ENCODE measurements at places on chromosomes 11 and 22.

DNA sequence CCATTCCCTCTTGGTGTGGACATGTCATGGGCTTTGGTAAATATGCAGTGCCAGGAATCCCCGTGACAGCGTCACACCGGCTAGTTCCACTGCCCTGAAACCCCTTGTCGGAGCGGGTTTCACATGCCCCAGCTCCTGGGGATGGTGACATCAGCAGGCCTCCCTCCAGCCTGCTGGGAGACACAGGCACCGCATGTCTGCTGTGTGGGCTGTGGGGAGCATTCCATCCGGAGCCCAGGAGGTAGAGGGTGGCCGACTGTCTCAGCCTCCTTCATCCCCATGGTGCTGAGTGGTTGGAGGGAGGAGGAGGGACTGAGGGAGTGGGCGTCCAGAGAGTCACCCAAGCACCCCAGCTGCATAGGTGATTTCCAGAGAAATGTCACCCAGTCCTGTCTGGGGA lies 1161.1 kb downstream of the BRD1 start:
- DNase-seq = no peak

DNA sequence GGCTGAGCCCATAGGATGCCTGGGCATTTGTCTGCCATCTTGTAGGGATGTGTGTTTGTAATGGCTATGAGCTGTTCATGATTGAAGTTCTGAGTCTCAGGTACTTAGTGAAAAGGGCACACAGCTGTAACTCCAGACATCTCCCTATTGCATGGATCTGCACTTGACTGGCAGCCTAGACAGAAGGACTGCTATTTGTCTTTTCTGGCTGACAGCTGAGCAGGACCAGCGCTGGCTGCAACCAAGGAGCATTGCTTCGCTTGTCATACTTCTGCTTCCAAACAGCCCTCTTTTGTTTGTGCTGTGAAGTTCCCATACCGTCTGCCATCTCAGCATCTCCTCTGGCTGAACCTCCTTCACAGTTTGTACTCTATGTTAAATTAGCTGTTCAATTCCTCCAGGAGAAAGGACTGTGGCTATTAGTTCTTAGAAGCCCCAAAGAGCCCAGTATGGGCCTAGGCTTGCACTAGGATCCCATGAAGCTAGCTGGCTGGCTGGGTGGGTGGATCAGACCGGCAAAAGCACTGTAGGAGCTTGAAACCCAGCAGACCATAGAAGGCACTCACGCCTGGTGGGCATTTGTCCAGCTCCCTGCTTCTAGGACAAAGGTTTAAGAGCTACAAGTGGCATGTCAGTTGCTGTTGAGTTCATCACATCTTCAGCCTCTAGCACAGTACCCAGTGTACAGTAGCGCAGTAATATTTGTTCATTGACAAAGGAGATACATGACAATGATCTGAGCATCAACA lies 20.4 kb downstream of the HIRA start:
- DNase-seq = no peak

DNA sequence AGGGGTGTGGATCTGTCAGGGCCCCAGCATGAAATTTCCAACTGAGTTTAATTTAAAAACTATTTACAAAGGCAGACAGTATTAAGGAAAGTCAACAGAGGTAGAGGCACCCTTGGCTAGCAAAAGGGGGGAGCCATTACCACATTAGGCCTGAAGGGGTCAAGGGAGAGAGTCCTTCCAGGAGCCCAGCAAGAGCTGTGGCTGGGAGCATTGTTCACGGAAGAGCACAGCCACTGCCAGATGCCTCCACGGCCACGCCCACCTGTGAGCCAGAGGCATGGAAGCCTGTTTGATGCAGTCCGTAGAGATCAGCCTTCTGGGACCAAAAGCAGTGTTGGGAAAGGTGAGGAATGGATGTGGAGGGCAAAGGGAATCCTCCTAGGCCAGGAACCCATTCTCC lies 102.6 kb downstream of the GALNT18 start:
- DNase-seq = no peak

DNA sequence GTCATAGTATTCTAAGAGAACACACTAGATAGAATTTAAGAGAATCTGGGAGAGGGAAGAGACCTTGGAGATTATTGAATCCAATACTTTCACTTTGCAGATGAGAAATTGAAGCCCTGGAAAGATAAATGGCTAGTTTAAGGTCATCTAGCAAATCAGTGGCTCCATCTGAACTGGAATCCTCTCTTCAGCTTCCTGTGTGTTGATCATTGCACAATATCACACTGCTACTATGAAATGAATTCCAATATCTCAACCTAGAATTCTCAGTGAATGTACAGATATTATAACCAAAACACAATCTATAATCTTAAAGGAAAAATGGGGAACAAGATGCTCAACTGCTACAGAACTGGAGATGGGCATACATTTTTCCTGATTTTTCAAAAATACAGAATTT lies 44.1 kb downstream of the DCUN1D5 start:
- DNase-seq = no peak

- DNase-seq = peak; percentile 38
Measured at GRCh38 chr22:39431821-39432251, 25.0 kb upstream of the MGAT3 start.

DNA sequence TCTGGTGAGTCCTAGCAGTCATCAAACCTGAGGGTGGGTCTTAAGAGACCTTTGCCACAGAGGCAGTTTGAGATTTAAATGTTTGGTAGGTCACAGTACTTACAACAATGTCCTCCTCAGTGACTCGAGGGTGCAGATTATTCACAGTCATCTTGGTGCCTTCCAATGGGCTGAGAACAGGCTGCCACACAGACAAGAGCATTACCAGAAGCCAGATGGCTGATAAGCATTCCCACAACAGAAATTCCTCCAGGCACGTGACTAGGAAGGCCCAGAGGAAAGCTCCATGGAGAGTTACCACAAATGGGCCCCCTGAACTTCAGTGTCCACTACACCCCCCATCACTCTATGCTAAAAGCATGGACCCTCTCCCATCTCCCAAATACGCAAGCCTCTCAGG lies 19.2 kb downstream of the POLDIP3 start:
- DNase-seq = no peak

GRCh38 chr11:25886036-25886435 lies 445.9 kb upstream of the ANO3 start:
- DNase-seq = no peak

- no peak for DNase-seq
Measured at GRCh38 chr11:34855021-34855753, 61.0 kb downstream of the APIP start.

DNA sequence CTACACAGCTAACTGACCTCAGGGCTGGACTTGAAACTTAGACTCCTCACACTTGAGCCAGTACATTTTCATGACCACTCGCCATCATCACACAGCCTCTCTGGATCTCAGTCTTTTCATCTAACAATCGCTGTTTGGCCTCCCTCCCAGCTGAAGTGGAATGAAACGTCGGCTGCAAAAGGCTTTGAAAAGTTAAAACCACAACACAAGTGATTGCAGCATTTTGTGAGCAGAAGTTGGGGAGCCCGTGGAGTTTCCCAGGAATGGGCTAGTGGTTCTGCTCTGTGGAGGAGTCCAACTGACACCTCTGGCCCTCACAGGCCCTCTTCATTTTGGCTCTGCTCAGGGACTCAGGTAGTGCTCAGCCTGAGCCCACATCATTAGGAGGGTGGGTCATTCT lies 35.9 kb upstream of the TRIM29 start:
- no peak for DNase-seq

GRCh38 chr22:50563413-50564160 lies 868 bp upstream of the SYCE3 start:
- no peak for DNase-seq

GRCh38 chr11:91707652-91708482 lies 516.8 kb upstream of the FAT3 start:
- DNase-seq = no peak
